ENCODE measurements at places on chromosomes 3 and 15.

- no peak for DNase-seq
Measured at GRCh38 chr3:45986303-45986982, 9.2 kb downstream of the FYCO1 start.

DNA sequence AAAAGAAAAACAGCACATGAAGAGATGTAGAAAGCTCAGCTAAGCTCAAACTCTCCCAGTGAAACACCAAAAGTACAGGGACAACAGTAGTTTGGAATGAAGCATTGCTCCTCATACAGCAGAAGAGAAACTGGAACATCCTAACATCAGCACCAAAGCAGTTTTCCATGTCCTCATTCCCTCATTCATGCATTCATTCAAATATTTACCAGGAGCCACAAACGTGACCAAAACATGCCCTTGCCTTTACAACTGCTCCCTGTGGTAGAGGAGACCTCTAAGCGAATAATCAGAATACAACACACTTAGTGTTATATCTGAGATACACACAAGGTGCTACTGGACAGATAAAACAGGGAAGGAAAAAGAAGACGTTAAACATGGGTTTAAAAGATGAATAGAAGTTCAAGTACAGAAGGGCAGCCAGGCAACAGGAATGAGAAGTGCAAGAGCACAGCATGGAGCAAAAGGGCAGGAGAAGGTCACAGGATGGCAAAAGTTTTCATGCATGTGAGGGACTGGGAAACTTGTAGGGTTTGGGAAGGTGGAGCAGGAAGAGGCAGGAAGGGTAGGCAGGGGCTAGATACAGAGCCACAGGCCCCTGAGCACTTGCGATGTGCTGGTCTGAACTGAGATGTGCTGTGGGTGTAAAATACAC, 58.5 kb upstream of the LMCD1 start:
- no peak for DNase-seq

- no peak for DNase-seq
Measured at GRCh38 chr15:33720952-33721351, 247.3 kb upstream of the CHRM5 start.

- no peak for DNase-seq
Measured at GRCh38 chr15:91861223-91861622, 7.7 kb downstream of the SLCO3A1 start.

DNA sequence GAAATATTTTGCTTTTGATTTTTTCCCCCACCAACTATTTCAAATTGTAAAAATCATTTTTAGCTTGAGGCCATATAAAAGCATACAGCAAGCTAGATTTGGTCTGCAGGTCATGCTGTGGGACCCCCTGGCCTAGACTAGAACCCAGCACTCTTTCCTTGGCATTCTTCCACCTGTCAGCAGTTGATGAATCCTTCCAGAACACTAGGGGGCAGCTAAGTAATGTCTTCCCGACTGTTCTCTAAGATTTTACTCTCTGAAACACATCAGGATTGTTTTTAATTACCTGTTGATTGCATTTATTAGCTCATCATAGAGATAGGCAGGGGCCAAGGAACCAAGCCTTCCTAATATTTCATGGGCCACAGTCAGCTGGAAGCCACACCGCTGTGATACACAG, 174.5 kb downstream of the CACNA1D start:
- no peak for DNase-seq

DNA sequence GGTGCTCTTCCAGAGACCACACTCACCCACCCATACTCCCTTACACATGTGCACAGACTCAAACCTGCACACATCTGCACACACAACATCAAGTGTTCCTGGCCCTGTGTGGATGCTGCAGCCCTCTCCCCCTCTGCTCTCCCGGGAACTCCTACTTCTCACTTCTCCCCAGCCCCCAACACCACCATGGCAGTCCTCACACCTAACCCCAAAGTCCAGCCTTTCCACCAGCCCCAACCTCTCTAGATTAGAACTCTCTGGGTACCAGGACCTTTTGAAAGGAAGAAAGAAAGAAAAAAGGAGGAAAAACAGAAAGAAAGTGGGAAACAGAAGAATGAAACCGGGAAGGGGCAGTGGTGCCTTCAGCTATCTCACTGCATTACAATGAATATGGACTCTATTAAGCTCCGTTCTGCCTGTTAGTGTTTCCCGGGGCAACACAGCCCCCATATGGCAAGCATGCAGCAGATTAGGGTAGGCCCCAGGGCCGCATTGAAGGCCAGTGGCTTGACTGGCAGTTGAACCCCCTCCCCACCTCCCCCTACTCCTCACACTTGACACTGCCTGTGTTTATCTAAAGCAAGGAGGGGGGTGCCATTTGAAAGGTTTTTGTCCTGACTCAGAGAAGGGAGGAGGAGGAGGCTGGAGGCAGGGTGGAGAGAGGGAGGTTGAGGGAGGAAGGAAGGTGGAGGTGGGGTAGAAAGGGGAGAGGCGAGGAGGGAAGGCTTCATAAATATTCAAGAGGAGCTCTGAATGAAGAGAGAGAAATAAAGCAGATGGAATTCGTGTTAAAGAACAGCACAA, 30.1 kb downstream of the BOC start:
- no peak for DNase-seq

- DNase-seq, result no peak
Measured at GRCh38 chr15:25178835-25179672, 224.3 kb downstream of the SNRPN start.

GRCh38 chr15:79212589-79213157, 69.8 kb upstream of the ANKRD34C start:
- DNase-seq, result no peak

DNA sequence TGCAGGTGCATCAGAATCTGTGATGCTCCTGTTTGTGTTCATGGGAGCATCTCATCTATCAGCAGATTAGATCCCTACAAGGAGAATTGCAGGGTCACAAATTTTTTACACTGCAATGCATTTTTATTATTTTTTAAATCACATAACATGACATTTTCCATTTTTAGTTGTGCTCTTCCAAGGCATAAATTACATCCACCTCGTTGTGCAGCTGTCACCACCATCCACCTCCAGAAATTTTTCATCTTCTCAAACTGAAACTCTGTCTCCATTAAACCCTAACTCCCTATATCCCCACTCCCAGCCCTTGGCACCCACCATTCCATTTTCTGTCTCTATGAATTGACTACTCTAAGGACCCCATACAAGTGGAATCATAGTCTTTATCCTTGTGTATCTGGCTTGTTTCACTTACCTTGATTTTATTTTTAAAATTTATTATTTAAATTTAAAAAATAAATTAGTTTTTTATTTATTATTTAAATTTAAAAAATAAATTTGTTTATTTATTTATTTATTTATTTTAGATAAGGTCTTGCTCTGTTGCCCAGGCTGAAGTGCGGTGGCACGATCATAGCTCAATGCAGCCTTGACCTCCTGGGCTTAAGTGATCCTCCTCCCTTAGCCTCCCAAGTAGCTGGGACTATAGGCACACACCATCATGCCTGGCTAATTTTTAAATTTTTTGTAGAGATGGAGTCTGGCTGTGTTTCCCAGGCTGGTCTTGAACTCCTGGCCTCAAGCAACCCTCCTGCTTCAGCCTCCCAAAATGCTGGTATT, 47.7 kb downstream of the FBLN2 start:
- no peak for DNase-seq

GRCh38 chr3:31768479-31769125, 212.5 kb downstream of the OSBPL10 start:
- peak; percentile 8 for DNase-seq

DNA sequence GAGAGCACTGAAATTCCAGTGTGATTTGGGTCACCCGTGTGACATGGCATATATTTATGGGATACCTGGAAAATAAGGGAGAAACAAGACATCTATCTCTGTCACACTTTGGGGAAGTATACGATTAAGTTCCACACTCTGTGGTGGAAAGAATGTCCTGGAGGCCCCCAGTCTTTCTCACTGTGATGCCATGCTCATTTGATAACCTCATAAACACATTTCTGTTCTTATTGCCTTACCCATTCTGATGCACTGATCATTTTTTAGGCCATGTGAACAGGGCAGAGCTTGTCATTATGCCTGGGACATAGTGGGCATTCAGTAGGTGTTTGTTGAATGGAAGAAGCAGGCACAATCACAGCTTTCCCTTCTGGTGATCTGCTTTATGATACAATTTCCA, 349.4 kb upstream of the TPRG1 start:
- no peak for DNase-seq

DNA sequence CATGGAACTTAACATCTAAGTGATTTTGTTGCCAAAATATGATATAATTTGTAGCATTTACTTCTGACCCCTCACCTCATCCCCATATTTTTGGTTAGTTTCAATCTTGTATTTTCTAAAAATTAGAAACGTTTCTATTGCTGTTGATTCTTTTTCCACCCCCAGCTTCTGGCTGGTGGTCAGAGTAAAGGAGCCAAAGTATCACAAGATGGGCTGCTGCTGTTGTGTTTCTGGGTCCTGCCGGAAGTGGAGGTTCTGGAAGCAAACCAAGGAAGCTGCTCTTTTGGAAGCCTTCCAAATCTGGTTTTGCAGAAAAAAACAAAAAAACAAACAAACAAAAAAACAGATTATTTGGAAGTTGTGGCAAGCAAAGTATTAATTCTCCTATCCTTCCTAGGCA, 221.1 kb upstream of the P2RY1 start:
- DNase-seq, result no peak

GRCh38 chr3:3586843-3587646, 212.2 kb upstream of the LRRN1 start:
- no peak for DNase-seq

DNA sequence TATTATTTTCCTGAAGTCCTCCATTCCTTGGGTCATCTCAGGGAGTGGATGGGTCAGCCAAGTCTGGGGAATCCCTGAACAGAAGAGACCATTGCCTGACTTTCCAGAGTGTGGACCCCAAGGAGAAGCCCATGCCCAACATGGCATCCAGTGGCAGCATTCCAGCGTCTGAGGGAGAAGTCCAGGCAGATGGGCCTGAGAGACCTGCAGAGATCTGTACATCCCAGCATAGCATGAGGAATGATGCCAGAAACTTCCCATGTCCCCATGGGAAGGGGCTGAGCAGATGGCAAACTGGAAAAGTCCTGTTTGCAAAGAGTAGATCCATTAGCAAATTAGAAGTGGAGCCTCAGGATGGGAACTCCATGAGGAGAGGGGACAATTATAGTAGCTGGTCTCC, 17.6 kb upstream of the COLQ start:
- no peak for DNase-seq

DNA sequence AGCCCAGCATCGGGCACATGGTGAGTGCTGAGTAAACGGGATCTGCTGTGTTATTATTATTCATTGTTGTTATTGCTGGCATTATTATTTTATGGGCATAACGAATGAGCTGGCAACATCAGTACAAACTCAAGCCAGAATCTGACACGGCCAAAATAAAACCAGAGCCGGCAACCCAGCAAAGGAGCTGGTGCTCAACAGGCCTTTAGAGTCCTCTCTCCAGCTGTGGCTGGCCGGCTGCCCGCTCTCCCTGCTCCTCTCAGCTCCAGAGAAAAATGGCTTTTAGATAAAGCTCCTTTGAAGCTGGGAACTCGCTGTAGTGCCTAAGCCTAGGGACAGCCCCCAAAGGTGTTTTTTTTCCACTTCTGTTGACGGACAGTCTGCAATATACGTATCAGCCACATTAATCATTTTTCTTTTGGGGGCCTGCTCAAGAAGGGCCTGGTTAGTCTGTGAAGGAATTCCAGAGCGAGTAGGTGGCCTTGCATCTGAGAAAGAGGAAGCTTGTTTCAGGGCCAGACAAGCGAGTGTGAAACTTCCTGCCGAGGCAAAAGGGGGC, 193.9 kb upstream of the UBE2E1 start:
- no peak for DNase-seq

DNA sequence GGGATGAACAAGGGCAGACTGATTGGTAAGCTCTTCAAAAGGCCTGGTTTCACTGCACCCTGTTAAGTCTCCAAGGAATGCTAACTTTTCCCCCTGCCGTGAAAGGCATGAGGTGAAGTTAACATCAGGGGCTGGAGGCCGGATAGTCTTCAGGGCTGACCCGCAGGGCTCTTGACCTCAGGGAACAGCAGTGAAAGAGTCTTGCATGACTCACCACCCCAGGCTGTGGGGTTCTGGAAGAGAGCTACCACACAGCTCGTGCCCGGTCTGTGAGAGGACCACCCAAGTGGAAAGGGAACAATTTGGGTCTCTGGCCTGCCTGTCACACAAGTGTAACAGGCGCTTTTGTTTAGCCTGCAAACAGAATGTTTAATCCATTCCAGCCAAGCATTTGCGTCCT, 504.9 kb downstream of the EDEM1 start:
- DNase-seq, result no peak

- no peak for DNase-seq
Measured at GRCh38 chr3:81161100-81161499, 600.3 kb downstream of the GBE1 start.

DNA sequence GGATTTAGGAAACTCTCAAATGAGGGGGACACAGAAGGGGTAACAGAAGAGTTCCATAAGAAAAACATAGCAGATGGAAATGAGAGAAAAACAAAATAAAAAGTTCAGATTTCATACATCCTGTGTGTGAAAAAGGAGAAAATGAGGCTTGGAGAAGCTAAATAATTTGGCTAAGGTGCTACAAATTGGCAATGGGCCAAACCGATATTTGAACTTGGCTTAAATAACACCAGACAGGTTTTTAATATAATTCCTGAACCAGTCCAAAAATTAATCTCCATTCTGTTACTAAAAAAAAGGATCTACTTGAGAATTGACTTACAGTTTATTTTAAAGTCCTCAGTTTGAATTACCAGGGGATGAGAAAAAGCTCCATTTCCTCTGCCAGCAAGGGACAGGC, 342.9 kb upstream of the DPH6 start:
- no peak for DNase-seq

DNA sequence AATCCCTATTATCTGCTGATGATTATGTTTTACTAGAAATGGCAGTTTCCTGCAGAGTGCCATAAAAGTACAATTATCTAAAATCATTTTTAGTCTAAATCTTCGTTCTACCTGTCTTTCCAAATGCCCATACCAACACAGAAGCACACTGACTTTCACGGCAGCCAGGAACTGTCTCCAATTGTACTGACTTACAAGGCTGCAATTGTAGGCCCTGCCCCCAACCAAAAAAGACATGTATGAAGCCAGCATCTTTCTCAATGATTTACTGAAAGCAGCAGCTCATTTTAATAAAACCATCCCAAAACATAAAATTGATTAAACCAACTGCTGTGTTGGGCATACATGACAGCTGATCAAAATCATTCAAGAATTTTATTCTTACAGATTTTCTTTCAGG, 119.0 kb downstream of the TBC1D5 start:
- DNase-seq, result no peak
